ENCODE measurements at places on chromosomes 2 and 18.
A peak's percentile ranks its signal among the peaks of the same experiment; 100 is the strongest.

GRCh38 chr2:27572439-27572838, 10.4 kb upstream of the ZNF512 start:
- no peak for DNase-seq

DNA sequence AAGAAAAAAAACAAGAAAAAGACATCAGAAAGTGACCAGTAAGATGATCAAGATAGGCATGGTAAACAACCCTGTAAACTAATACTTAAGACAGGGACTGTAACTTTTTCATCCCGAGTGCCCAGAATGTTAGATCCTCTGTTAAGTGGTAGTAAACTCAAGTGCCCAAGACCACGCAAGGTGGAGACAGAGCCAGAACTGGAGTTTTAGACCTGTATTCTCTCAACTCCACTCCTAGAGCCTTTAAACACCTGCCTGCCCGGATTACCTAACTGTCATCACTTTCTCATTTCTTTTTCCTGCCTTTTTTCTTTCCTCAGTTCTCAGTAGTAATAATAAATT, 75.2 kb upstream of the CDCA7 start:
- no peak for DNase-seq

GRCh38 chr18:23668731-23669130, 6.0 kb upstream of the ANKRD29 start:
- no peak for DNase-seq

GRCh38 chr2:217105733-217106649, 246.1 kb upstream of the TNP1 start:
- no peak for DNase-seq

GRCh38 chr2:42115588-42115987, 53.6 kb upstream of the EML4 start:
- DNase-seq, result no peak

DNA sequence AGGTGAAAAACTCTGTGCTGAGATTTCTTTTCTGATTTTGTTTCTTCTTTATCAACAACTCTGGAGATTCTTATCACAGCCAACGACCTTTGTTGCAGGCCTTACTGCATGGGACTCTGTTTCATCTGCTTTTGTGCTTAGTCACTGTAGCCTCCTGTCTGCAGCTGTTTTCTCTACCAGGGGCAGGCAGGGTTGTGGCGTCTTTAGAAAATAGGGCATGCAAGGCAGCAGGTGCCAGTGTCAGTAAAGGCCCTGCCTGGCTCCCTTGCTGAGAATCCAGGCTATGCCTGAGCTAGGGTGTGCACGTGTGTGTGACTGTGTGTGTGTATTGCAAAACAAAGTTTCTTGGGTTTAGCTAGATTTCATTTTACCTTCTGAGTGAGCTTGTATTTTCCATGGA, 14.6 kb upstream of the SLC9A2 start:
- DNase-seq, result no peak

DNA sequence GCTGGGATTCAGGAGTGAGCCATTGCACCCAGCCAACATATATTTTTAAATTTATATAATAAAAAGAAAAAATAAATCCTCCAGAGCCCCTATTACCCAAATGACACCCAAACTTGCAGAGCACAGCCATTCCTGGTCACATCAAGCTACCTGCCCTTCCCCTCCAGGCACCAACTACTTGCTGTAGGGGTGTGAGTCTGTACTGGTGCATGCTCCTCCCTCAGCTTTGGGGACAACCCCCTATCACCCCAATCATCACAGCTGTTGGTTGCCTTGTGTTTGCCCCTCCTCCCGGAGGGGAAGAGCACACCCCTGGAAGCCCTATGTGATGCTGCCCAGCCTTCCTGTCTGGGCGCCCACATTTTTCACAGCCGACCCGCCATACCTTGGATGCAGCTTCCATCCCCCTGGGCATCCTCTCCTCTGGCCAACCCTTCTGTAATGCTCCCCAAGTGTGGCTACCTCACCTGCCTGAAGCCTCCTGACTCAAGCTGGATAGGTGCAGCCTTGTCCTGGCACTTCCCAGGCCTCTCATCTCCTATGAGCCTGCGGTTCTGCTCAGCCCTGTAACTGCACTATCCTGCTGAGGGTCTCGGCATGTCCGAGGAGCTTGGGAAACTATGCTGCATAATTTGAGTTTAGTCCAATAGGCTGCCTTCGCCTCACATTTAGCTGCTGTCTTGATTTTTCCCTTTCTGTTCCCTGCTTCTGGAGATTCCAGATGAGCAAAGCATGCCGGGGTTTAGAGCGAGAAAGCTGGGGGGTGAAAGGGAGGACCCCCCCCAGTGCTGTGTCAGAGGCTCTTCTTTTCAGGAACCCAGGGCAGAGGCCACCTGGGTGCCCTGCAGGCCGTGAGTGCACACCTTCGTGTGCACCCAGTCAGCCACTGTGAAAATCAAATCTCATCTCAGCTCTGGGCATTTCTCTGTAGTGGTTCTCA, 27.2 kb downstream of the CHST10 start:
- DNase-seq, result no peak

DNA sequence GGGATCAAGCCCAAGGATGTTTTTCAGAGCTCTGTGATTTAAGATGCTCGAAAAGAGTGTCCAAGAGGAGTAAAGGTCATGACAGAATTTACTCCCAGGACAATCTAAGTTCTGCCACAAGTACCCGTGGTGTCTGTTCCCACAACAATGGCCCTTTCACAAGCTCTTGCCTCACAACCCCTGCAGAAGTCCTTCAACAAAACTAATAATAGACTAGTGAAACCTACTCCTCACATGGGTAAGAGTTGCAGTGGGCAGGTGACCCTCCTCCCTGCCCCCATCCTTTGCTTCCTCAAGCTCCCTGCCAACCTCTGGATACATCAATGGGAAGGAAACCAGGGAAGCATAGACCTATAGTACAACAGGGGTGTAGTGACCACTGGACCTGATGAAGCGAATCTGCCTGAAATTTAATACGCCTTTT, 34.9 kb downstream of the PTCD3 start:
- DNase-seq, result no peak

GRCh38 chr2:236768393-236769140, 198.9 kb downstream of the ACKR3 start:
- DNase-seq, result peak; percentile 32

DNA sequence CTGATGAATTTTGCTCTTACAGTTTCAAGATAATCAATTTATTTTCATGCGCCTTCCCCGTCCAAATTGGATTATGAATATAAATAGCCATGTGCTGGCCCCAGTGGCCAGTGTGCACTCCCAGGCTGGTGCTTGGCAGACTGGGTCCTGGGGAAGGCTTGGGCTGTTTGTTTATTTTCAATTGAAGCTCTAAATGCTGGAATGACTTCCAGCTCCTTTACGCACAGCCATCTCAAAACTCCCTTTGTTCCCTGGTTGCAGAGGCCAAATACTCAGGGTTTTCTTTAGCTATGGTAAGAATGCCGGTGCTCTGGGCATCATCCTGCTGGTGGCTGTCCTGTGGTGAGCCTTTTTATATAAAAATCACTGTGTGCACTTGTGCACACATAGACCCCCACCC, 131.5 kb downstream of the PRKCE start:
- no peak for DNase-seq

- no peak for DNase-seq
Observed at GRCh38 chr2:177283906-177284305, 19.4 kb upstream of the NFE2L2 start.

DNA sequence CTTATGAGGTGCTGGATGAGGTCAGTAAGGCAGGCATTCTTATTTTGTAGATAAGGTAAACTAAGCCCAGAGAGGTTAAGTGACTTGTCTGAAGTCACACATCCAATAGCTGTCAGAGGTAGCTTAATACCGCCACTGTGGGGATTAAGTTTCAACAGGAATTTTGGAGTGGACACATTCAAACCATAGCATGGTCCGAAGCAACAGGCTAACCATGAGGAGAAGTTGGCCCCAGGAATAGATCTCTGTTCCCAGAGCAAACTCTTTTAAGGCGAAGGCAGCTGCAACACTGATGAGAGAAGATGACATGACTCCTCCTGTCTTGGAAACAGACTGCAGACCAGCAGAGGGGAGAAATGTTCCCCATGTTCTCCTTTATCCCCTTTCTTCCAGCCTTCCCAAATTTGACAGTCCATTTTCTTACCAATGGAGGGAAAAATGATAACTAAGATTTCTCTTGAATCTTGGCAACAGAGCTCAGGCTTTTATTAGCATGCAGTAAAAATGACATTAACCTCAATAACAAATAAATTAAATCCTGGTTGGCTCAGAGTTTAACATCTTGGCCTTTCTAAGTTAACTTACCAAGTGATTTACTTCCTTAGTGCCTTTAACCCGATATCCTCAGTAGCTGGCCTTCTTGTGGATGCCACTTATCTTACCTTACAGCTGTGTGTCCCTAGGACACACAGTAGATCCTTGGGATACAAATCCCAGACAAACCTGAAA, 67.9 kb upstream of the STPG4 start:
- no peak for DNase-seq

- DNase-seq, result no peak
Observed at GRCh38 chr18:23682045-23682444, 7.2 kb upstream of the LAMA3 start.

DNA sequence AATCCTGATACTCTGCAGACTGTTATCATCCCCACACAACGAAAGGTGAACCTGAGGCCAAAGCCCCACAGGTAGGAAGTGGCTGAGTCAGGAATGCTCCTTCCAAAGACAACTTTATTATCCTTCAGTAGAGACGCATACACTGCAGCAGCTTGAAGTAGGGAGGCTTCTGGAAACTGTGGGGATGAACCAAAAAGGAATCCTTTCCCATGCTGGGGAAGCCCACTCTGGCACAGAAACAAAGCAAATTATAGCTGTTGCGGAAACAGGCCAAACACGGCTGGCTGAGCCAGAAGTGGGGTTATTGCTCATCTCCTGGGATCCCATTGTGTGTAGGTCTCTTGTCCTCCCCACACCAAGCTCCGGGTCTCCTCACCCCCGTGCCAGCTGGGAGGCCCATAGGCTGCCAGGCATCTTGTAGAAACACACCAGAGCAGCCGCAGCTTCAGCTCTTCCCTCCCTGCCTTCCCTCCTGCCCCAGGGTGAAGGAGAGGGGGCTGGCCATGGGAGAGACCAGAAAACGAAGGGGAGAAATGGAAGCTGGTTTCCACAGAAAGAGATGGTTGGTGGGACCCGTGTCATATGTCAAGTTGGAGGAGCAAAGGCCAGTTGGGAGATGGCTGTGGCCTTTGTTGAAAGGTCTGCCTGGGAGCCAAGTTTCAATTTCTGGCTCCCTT, 176.9 kb upstream of the NABP1 start:
- DNase-seq, result peak; percentile 76

DNA sequence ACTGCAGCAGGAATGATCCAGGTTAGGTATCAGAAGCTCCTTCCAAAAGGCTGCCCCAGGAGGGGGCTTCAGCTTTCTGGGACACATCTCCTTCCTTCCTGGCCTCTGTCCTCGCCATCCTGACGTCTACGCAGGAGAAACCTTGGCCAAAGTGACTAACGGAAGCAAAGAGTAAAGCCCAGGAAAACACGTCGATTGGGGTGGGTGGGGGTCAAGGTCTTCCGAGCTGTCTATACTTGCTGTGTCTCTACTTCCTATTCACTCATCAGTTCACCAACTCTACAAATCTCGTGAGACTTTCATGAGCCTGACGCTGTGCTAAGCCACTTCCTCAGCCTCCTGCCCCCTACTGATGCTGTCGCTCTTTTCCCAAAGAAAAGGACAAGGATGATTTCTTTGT, 212.6 kb downstream of the TNS1 start:
- DNase-seq, result no peak

- no peak for DNase-seq
Observed at GRCh38 chr18:74290794-74291471, 830 bp downstream of the CYB5A start.

- DNase-seq, result no peak
Observed at GRCh38 chr2:27839022-27839618, 51.1 kb downstream of the RBKS start.

- no peak for DNase-seq
Observed at GRCh38 chr2:112768432-112768831, 4.0 kb upstream of the CKAP2L start.

GRCh38 chr2:144358979-144359541, 160.9 kb downstream of the ZEB2 start:
- DNase-seq, result no peak

- peak; percentile 67 for DNase-seq
Observed at GRCh38 chr2:160387558-160388262, 105.9 kb downstream of the RBMS1 start.

DNA sequence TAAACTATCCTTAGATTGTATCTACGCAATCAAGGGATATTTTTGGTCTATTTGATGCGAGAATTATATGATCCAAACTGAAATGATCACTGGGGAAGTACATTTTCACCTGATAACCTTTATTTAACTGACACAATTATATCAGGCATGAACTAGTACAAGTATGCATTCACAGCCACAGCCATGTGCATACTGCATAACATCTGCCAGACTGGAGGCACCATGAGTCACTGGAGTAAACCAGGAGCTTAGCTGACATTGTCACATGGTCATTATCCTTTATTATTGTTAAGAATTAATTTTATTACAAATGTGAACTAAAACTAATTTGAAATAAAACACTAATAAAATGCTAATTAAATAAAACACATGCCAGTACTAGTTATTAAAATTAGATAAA, 1127.1 kb downstream of the DPP10 start:
- DNase-seq, result no peak

DNA sequence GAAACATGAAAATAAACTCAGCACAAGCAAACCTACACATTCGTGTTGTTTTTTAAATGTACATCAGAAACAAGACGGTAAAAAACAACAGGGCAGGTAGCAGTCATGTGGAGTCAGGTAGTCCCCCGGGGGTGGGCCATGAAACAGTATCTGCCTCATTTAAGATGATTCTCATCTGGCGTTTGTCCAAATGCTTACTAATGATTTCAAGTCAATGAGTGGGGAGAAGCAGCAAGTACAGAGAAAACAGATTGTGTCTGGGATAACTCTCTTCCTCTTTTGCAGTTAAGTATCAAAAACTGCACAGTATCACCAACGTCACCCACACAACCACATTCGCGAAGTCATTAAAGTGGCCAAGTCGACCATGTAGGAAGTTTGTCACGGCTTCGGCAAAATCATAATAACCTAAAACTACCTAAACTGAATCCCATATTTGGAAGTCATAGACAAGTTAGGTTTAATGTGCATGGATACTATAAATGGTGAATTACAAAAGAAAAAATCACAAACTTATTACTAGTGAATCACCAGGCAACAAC, 1.3 kb downstream of the LAPTM4A start:
- no peak for DNase-seq

GRCh38 chr2:201130524-201131186, 14.7 kb downstream of the CFLAR start:
- no peak for DNase-seq

DNA sequence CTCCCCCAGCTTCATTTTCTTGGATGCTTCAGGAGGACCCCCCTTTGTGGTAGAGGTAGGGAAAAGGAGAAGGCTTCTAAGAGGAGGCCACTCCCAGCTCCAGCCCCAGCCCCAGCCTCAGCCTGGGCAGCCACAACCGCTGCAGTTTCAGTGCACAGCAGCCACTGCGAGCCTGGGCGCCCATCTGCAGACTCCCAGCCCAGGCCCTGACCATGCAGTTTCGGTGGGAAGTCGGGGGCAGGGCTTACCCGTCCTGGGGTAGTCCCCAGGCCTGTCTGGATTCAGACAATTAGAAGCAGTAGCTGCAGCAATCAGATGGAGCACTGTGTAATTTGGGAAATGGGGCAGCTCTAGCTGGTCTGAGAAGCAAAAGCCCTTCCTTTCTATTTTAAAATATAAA, 28.6 kb downstream of the ITM2C start:
- DNase-seq, result no peak

Measured in right forelimb (tissue), 1 donor.